ENCODE measurements at places on chromosomes 6 and 20.
A peak's percentile ranks its signal among the peaks of the same experiment; 100 is the strongest.

DNA sequence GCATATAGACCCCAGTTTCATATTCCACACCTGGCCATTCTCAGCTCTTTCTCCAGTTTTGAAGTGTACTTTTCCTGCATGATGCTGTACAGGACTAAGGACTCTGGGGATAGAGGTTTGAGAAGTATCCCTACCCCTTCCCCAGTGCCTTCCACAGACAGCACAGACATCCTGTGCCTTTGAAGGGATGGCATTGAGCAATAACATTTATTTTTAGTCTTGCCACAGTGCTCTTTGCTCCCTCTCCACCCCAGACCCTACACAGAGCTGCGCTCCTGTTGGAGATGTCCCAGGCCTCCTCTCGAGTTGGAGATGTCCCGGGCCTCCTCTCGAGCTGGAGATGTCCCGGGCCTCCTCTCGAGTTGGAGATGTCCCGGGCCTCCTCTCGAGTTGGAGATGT, 275.8 kb downstream of the FARS2 start:
- no peak for DNase-seq

DNA sequence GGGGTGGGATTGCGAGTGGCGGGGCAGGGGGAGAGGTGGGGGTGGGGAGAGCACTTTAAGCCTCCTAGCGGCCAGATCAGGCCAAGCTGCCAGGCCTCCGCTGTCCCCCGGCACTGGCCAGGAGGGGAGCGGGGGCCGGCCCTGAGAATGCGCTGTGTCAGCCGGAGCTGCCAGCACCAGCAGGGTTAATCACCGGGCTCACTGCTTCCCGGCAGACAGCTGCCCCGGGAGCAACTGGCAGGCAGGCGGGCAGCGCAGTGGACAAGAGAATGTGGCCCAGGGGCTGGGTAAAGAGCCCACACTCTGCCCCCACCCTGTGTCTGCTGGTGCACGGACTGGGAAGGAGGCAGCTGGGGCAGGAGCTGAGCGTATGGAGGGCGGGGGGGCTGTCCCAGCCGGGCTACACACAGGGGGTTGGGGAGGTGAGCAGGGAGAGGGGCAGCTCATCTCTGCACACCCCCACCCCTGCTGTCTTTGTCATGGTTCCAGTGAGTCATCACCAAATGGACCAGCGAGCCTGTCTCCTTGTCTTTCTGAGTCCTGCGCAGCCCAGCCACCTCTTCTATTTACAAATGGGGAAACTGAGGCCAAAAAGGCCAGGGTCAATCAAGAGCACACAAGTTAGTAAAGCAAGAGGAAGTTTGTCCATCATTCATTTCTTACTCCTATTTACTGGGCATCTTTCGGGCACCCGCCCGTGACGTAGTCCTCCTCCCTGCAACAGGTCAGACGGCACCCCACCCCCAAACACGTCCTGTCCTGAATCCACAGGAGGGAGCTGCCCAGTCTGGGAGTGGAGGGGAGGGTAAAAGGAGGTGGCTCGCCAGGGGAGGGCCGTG, 2.1 kb upstream of the LAMA5 start:
- DNase-seq = no peak

GRCh38 chr6:139862311-139862710, 487.9 kb upstream of the CITED2 start:
- no peak for DNase-seq

GRCh38 chr20:39010496-39010895, 48.4 kb downstream of the DHX35 start:
- DNase-seq = no peak

- no peak for DNase-seq
These were observed 279.8 kb downstream of the EPHA7 start for GRCh38 chr6:93139408-93140081.

GRCh38 chr20:62837790-62838127, 20.9 kb downstream of the COL9A3 start:
- DNase-seq = no peak

GRCh38 chr20:20439602-20440190, 71.8 kb downstream of the INSM1 start:
- peak; percentile 46 for DNase-seq

DNA sequence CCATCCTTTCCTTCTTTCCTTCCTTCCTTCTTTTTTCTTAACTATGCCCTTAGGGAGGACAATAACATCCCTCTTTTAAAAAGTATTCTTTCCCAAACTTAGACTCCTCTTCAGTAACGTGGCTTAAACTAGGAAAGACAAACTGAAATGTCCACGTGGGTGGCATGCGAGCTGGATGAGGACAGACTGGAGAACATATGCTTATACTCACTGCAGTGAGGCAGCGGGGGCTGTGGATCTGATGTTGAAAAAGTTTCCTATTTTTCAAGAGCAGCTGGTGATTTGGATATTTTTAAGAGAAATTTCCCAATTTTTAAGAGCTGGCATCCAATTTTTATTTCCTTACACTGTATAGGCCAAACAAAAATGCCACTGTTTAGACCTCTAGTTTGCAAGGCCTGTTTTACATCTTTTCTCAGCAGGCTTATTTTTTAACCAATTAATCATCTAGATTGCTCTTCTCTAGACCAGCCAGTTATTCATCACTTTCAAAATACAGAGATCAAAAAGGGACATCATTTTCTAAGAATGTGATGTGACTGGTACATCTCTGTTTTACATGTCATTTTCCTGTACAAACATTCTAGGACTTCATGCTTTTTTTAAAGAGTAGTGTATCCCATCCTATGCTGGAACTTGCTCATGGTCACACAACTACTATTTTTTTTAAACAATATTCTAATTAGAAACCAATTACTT, 226.5 kb downstream of the BTBD9 start:
- no peak for DNase-seq

GRCh38 chr20:51680067-51680749, 88.0 kb downstream of the ATP9A start:
- no peak for DNase-seq

GRCh38 chr6:93784794-93785693, 365.7 kb upstream of the EPHA7 start:
- DNase-seq = no peak

- DNase-seq = no peak
These were observed 85.0 kb downstream of the TMEM242 start for GRCh38 chr6:157238346-157238745.

- no peak for DNase-seq
These were observed 372.7 kb downstream of the CBLN4 start for GRCh38 chr20:55632592-55632991.

GRCh38 chr6:153162646-153163045, 31.6 kb upstream of the RGS17 start:
- no peak for DNase-seq

DNA sequence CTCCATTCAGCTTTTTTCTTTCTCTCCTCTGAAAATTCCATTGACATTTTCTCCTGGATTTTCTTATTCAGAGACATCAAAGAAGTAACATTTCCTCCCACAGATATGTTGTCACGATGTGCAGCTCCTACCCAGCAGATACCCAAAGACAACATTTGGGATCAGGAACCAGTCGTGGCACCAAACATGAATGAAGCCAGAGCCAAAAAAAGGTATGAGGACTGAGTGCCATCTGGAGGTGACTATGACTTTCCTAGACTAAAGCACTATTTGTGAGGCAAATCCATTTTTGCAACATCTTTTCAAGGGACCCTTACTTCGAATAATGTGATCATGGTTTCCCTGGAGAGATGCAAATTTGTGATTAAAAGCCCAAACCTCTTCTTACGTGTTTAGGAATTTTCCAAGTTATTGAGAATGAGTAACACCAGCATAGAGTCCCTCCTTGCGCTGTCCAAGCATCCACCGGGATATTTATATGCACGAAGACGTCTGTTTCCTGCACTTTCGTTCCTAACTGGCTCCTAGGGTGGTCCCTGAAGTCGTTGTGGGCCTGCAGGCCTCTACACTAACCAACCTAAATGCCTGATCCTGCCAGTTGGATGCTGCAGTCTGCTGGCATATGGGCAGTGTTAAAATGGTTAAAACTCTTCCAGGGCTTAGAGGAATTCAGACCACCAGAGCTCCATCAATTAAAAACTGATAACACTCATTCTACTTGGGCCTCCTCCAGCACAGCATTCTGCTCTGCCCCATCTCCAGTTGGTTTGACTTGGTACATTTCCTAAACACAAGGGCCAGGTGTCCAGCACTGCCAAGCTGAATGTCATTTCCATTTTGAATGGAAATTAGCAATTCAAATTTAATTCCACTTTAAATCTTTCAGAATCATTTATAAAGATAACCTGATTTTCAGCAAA, 256.6 kb downstream of the C6orf118 start:
- DNase-seq = no peak

DNA sequence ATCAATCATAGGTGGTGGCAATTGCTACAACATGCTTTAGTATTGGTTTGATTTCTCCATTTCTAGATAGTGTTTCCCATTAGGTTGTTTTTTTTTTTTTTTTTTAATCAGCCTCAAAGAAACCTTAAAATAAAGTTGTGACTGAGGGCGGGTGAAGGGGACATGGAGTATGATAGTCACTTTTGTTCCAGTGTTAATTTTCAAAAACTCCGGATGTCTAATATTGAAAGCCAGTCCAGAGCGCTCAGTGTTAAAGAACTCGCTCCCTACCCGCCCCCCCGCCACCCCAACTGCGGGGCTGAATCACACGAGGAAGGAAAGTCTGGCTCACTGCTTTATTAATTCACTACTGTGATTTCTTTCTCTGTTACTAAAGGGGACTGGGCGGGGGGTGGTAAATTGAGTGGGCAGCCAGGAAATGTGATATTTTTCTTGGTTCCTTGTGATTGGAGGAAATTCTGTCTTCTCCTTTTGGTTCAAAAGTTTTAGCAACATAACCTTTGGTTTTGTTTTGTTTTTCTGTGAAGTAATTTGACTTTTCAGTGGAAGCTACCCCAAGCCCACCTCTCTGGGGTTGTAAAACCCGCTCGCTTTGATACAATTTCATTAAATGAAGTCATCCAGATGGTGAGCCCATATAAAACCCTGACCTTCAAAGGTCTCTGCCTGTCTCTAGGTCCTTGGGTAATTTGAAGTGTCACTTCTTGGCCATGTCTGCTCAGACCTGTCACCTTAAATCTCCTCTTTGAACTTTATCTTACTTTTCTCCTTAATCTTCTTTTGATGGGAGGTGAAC, 38.0 kb downstream of the TNFAIP3 start:
- DNase-seq = no peak

GRCh38 chr6:128256095-128256494, 264.3 kb downstream of the PTPRK start:
- no peak for DNase-seq

DNA sequence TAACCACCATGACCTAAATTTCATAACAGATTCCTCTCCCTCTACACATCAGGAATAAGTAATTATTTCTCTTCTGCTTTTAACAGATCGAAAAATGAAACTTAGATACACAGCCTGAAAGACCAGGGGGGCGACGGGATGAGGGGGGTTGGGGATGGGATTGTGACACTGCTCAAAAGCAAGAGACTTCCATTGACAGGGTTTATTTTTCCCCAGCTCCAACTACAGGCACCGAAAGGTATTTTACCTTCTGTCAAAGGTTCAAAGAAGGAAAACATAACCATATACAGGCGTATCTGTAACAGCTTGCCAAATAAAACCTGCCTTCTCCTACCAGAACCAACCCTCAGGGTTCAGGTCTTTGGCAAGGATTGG, 1.3 kb downstream of the EPHA7 start:
- DNase-seq = no peak

DNA sequence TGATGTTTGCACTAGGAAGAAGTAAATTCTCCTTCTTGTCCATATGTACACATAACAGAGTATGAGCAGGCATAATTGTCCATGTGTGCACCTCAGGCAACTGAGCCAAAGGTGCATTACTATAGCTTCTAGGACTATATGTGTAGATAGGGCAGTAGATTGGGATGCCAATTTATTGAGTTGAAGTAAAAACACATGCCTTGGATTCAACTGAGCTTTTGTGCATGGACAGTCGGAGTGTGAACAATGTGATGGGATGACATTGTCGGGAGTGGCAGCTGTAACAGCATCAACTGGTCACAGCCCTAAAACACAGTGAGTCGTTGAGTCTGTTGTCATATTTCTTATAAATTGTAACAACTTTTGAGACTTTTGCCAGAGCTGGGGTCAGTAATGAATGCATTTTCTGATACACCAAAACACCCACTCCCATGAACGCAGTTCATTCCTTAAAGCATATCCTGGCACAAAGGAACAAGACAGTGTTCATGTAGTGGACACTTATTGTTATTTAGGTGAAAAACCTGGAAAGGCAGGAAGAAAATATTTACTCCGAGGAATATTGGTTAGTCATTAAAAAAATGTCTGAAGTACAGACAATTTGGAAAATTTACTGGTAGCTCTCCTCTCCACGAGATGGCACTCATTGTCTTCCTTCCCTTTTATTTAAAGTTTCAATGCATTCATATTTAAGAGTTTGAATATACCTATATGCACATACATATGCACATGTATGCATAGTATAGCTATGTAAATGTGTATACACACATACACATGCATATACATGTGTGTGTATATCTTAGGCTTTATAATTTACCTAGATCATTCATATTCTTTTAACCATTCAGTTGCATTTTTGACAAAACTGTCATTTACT, 302.0 kb upstream of the STXBP5 start:
- DNase-seq = no peak

GRCh38 chr20:18496042-18496441, 983 bp downstream of the RBBP9 start:
- DNase-seq = peak; percentile 56

GRCh38 chr6:137510923-137511322, 16.7 kb upstream of the OLIG3 start:
- no peak for DNase-seq

GRCh38 chr6:41814629-41815028, 27.1 kb downstream of the TOMM6 start:
- no peak for DNase-seq

- DNase-seq = no peak
These were observed 77.8 kb downstream of the STXBP5 start for GRCh38 chr6:147281895-147282565.

- no peak for DNase-seq
These were observed 832.3 kb upstream of the ADGRB3 start for GRCh38 chr6:67802771-67803170.

GRCh38 chr6:164014346-164015087, 600.0 kb downstream of the QKI start:
- no peak for DNase-seq

DNA sequence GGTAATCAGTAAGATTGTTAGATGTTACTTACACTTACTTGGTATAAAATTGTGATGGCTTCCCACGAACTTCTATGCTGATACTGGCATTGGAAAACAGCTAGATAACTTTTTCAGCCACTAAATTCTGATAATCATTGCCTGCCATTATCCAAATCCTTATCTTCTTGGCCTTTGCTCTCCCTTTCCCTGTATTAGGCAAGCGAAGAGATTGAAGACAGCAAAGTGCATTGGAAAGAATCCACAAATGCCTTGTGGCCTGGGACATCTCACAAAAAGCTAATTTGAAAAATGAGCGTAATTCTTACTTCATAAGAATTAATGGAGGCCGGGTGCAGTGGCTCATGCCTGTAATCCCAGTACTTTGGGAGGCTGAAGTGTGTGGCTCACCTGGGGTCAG, 79.5 kb upstream of the MARCKS start:
- DNase-seq = no peak

GRCh38 chr20:63567136-63567385, 7.0 kb downstream of the HELZ2 start:
- no peak for DNase-seq

GRCh38 chr6:10362300-10362699, 52.6 kb downstream of the TFAP2A start:
- DNase-seq = no peak

All from DMS79 treated with DMSO at 0.1 percent for 48 hours (cell line).